ENCODE measurements at places on chromosomes 12 and 14.

DNA sequence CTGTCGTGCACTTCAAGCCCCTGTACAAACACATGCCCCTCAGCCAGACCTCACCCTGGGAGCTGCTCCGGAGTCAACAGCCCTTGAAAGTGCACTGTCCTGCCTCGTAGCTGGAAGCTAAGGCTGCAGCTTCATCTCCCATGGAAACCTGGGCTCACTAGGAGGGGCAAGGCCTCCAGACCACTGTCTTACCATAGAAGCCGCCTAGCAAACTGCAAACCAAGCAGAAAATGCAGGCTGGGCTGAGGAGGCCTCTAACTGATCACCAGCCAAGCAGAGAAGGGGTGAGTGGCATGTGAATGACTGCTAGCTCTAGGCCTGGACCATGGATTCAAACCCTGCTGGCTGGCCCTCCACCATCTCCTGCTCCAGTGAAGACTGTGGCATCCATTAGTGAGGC, 340.2 kb downstream of the CACNA1C start:
- DNase-seq = no peak

- no peak for DNase-seq
Observed at GRCh38 chr12:99381992-99382391, 265.6 kb upstream of the GARIN6 start.

- no peak for DNase-seq
Observed at GRCh38 chr12:119695034-119695433, 27.1 kb downstream of the PRKAB1 start.

DNA sequence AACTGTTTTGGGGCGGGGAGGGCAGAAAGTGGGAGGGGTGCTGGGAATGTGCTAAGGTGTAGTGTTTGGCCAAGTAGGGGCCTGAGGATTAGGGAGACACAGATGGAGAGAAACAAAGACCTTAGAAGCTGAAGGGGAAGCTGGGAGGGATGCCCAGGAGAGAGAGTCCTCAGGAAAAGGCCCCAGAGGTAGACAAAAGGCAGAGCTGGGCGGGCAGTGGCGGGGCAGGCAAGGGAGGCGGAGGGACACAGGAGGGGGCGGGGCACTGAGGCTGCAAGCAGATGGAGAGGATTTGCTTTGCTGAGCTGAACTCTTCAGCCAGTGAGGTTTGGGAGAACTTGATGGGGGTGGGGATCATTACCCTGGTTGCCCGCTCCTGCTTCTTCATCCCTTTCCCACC, 2.8 kb downstream of the PTMS start:
- no peak for DNase-seq

DNA sequence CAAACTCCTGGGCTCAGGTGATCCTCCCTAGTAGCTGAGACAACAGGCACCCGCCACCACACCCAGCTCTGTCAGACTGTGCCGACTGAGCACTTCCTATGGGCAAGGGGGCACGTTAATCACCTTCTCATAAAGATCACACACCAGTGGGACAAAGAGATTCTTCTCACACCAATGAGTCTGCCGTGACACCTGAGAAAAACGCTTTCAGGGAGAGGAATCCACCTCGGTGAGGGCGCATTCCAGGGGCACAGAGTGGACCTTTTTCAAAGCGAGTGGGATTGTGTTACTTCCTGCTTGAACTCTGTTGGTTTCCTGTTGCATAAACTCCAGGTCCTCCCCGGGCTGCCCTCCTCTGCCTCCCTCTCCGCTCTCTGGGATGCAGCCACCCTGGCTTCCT, 17.5 kb upstream of the SCARB1 start:
- DNase-seq = no peak

DNA sequence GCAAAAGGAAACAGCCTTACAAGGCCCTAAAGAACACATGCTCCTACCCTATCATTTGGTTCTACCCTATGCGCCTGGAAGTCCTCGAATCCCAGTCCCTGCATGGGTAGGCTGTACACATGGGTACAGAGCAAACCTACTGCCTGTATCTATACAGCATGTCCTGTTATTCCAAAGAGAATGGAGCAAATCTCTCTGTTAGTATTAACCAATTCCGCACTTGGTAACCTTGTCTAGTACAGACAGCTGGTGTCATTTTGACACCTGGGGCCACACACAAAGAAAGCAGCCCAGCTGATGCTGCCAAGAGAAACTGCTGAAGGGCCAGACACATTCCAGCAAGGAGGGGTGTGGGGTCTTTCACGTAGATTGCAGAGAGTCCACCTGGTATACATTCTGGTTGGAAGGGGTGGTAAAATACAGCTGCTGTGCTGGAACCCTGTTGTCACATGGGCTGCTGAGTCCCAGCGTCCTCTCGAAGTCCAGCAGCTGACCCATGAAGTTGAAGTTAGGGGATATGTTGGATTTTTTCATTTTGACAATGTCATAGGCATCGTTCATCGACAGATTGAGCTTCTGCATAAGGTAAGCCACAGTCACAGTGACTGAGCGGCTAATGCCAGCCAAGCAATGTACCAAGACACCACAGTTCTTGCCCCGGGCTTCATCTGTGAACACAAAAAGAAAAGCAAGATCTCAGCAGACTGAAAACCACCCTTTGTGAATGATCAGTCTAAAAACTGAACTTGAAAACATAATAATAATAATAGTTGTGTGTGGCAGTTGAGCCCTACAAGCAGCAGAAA, 3.2 kb downstream of the DUSP6 start:
- no peak for DNase-seq

DNA sequence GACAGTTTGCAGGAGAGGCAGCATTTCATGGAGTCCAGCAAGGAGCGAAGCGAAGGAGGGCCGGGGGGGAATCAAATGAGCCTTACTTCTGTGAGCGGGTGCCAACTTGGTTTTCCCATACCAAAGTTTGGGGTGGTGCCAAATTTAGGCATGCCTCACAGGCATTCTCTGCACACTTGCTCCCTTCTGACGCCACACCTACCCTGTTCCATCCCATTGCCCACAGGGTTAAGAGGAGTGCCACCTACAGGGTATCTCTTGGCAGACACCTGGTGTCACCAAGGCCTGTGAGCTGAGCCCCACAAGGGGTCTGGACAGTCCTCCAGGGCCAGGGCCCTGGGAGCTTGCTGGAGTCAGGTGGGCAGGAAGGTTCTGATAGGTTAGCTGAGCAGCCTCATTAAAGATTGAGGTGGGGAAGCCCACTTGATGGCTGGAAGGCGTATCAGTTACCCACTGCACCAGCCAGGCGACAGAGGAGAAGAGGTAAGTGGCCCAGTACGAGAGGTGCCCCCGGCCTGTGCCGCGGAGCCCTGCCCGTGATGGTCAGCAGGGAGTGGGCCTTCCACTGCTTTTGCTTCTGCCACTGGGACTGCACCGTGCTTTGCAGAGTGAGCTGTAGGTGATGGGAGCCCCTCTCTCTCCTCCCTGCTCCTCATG, 45.2 kb downstream of the DEGS2 start:
- no peak for DNase-seq

- DNase-seq = no peak
Observed at GRCh38 chr12:5308216-5308615, 123.7 kb upstream of the NTF3 start.

GRCh38 chr14:92496191-92496857, 17.3 kb upstream of the RIN3 start:
- DNase-seq = no peak

- DNase-seq = peak; percentile 26
Observed at GRCh38 chr14:55807053-55807880, 227.3 kb downstream of the KTN1 start.

GRCh38 chr12:128408669-128409068, 141.7 kb downstream of the TMEM132C start:
- DNase-seq = no peak

DNA sequence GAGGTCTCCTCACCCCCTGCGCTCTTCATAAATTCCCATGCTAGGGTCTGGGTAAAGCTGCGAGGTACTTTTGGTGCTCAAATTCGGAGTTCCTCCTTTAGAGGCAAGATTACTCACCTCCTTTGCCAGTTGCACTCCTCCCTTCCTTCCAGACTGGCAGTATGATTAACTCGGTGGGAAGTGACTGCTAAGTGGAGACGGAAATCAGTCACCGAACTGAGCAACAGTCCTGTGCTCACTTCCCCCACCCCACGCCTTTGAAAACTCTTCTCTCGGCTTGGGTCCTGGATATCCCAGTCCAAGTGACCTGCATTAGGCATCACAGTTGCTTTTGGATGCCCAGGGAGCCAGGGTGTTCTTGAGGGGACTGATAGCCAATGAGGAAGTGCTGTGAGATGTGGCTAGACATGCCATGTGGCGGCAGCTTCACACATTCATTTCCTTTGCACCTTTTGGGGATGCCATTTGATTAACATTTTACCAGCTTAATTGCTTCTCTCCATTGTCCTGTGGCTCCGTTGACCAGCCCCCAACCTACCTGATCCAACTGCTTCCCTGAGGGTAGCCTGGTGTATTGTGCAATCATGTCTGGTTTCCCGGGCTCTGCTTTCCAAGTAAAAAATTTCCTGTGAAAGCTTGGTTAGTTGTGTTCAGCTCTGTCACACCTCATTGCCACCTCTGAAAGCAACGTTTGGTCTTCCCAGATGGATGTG, 840 bp downstream of the PNP start:
- DNase-seq = peak; percentile 45

GRCh38 chr12:38880288-38880687, 25.1 kb downstream of the CPNE8 start:
- DNase-seq = no peak

GRCh38 chr12:114767906-114768722, 84.1 kb upstream of the TBX3 start:
- DNase-seq = no peak

DNA sequence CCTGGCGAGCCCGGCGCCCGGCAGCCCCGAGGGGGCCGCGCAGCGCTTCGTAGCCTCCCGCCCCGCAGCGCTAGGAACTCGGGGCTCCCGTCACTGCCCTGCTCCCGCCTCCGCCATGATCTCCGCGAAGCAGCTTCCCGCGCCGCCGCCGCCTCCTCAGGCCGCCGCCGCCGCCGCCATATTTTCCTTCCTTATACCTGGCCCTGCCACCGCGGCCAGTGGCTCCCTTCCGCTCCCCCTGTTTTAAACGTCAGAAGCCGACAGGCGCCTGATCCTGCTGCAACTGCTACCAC, 286 bp downstream of the PPP4R3A start:
- no peak for DNase-seq

GRCh38 chr12:120132863-120133385, 16.4 kb upstream of the RAB35 start:
- DNase-seq = no peak

- DNase-seq = no peak
Observed at GRCh38 chr14:80658155-80658554, 283.4 kb downstream of the CEP128 start.

- DNase-seq = no peak
Observed at GRCh38 chr12:30694412-30695198, 1.1 kb downstream of the IPO8 start.

DNA sequence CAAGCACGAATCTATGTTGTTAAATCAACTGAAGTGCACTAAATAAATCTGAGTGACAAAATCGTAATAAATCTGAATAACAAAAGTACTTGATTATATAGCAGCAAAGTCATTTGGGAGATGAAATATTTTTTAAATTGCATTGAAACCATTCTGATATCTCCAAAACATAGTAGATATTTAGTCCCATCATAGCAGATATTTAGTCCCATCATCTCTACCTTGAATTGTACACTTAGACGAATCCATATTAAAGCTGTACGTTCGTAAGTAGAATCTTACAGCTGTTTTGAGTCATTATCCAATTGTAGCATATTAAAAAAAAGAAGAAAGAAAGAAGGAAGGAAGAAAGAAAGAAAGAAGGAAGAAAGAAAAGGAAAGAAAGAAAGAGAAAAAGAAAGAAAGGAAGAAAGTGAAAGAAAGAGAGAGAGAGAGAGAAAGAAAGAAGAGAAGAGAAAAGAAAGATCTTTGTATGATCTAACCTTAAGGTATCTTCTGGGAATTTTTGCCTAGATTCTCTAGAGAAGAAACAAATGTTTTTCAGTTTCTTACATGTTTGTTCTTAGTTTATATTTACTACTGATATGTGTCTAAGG, 2.6 kb downstream of the DCN start:
- no peak for DNase-seq

- no peak for DNase-seq
Observed at GRCh38 chr14:22375321-22375930, 213.6 kb downstream of the DAD1 start.

- DNase-seq = no peak
Observed at GRCh38 chr14:99564256-99564925, 39.6 kb downstream of the CCDC85C start.
